SW 1271 (cell line): ENCODE measurements at places on chromosomes 1 and 21.

- DNase-seq = no peak
These were observed 12.2 kb upstream of the CD2 start for GRCh38 chr1:116741836-116742565.

DNA sequence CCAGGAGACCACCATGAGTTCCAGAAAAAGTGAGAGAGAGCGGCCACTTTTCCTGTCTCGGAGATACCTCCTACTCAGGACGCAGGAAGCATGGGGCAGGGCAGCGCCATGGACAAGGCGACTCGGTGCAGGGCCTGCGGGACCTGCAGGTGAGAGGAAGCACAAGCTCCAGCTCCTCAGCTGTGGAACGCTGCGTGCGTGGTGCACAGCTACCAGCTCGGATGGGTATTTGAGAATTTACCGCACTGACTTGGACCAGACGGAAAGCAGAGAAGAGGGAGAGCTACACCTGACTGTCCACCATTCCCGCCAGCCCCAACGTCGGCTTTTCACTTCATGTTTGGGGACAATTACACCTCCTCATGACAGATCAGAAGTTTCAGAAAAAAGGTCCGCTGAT lies 8.2 kb upstream of the CDK11A start:
- DNase-seq = no peak

- DNase-seq = no peak
These were observed 60.5 kb downstream of the RABGAP1L start for GRCh38 chr1:174219606-174220370.

DNA sequence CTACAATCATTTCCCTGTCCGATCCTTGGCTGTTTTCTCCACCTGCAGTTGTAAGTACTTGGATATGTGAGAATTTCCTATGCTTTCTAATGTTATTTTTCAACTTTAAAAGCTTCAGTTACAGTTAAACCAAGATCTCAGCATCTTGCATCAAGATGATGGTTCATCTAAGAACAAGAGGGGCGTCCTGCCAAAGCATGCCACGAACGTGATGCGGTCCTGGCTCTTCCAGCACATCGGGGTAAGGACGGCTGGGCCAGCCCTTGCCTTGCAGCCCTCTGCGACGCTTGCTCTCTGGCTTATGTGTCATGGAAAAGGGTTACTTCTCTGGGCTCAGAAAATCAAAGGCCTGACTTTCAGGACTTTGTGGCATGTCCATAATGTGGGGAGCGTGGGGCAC lies 46.8 kb downstream of the PKNOX1 start:
- DNase-seq = no peak

GRCh38 chr1:175823406-175823805 lies 80.0 kb upstream of the TNR start:
- no peak for DNase-seq

DNA sequence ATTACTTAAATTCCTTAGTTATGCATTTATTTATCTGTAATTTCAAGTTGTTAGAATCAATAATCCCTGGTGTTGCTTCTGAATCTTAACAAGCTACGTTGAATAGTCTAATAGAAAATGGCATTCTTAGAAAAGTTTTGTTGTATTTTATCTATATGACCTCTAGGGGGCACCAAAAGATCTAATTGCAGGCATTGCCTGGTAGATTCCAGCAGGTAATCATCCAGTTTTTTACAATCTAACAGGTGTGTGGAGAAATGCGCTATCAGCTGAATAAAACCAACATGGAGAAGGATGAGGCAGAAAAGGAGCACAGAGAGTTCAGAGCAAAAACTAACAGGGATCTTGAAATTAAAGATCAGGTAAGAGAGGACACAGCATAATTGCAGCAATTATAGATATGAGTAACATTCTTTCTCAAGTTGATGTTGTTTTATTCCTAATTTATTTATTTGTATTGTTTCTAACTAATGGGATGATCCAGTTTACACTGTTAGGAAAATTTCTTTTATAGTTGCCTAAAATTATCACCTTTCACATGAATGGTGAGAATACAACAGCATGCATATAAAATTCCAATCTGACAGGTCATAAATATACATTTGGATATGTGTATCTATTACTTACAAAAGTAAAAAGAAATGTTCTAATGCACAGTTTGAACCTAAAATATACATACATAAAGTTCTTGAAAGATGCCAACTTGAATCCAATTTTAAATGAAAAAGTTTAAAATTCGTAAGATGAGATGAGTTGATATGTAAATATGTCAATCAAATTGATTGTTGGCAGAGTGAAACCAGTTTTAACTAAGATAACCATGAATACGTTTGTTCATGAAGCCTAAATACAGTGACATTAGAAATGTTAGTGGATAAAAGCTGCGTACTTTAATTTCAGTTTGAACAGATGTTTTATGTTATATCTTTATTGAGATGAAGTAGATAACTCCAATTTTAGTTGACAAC lies 88.4 kb downstream of the SDCCAG8 start:
- peak; percentile 39 for DNase-seq

- no peak for DNase-seq
These were observed 130.8 kb downstream of the BRINP2 start for GRCh38 chr1:177301425-177302124.

DNA sequence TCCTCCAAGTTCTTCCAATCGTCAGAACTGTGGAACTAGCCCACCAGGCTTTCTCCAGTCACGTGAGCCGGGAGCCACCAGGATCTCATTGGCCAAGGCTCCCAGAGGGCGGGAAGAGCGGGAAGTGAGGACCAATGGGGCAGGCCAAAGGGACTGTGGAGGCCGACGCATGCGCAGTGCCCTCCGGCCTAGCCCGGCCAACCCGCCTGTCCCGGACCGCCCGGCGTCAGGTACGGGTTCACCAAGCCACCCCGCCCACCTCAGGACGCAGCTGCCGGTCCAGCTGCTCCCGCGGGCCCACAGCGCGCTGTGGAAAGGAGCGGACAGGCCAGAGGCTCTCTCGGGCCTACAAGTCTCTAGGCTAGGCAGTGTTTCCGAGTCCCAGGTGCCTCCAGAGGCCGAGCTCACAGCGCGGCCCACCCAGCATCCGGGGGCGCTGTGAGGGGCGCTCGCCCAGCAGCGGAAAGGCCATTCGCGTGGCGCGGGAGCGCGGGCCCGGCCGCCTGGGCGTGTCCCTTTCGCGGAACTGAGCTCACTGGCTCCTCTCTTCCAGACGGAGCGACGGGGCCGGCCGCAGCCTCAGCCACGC lies 10.9 kb downstream of the OR14I1 start:
- DNase-seq = no peak

- DNase-seq = no peak
These were observed 720.7 kb upstream of the CXADR start for GRCh38 chr21:16792101-16792500.

DNA sequence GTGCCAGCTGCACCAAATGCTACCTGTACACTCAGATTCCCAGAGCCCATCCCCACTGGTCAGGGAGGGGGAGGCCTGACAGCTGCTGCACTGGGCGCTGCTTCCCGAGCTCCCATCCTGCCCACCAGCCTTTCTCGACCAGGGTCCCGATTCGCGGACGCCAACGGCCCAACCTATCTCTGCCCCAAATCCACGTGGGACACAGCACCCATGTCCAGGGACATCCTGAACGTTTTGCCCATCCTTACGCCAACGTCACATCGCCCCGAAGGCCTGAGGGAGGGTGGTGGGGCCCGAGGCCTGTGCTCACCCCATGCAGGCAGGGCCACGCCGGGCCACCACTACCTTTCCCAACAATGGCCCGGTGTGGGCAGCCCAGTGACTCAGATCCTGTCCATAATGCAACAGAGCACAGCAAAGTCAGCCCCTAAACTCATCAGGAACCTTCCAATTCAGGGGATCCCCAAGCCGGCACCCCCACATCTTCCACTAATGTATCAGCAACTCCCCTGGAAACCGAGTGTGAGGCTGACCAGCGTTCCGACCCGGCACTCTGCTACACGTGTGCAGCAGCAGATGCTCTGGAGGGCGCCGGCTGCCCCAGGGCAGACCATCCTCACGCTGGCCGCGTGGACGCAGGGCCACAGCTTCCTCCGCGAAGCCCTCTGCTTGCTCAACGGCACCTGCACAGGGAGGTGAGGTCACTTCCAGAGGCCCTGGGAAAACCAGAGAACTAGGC lies 11.3 kb upstream of the TMEM240 start:
- DNase-seq = no peak

DNA sequence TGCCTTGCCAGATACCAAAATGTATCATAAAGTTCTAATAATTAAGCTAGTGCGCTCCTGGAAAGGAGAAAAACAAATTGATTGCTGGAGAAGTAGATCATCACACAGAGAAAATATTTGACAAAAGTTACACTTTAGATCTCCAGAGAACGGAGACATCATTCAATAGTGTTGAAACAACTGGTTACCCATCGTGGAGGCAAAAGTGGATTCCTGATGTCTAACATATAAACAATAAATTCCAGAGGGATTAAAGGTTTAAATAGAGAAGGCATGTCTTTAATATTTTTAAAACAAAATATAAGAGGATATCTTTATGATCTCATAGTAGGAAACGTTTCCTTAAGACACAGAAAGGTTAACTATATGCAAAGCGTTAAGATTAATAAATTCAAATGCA lies 41.0 kb downstream of the NRIP1 start:
- no peak for DNase-seq

- DNase-seq = no peak
These were observed 446.1 kb downstream of the SIPA1L2 start for GRCh38 chr1:232183802-232184201.

- DNase-seq = peak; percentile 79
These were observed 1.6 kb upstream of the KDF1 start for GRCh38 chr1:26961826-26962225.

DNA sequence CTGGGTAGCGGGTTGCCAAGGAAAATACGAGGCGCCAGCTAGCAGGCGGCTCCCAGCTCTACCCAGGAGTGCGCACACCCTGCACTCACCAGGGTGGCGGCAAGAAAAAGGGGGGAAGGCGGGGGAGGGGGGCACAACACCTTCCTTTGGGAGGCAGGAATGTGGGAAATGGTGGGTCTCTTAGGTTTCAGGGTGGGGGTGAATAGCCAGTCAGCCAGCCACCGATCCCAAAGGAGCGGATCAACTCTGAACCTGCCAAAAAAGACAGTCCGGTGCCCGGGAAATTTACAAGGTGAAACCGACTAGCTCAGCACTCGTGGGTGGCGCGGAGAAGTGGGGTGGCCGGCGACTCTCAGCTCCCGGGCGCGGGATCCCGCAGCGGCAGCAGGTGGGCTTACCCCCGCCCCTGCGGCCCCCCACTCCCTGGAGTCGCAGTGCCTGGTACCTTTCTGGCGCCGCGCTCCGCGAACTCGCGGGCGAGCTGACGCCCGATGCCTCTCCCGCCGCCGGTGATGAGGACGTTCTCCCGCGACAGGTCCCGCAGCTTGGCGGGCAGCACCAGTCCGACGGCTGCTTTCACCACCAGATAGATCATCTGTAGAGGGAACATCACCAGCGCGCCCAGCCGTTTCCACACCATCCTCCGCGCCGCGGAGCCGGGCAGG lies 1.2 kb downstream of the DHRS3 start:
- DNase-seq = no peak

- no peak for DNase-seq
These were observed 652 bp upstream of the GPX7 start for GRCh38 chr1:52601519-52601918.

DNA sequence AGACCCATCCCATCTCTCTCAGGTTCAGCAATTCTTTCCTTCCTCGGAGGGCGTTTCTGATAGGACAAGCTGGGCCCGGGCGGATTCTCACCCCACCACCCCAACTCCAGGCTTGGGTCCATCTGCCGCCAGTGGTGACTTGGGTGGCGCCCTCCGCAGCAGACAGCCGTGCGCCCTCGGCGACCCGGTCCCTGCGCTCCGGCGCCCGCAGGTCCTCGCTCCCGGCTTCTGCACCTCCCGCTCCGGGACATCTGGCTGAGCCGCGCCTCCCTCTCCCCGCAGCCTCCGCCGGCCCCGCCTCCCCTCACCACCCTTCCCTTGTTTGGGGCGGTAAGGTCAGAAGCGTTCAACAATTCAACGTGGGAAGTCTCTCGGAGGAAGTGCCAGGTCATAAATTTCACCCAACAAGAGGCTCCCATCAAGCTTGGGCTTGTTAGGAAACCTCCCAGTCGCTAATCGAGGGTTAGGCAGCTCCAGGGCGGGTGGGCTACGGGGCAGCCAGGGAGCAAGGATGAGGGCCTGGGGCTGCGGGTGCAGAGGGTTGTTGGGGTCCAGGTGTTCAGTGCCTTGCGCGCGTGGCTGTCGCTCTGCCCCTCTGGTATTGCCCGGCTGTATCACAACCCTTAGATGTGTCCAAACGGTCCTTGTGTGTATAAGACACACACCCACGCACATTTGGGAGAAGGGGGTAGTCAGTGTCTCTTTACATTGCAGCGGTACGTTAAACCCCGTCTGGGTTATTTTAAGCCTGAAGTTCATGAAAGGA lies 39.8 kb downstream of the OLIG1 start:
- no peak for DNase-seq

DNA sequence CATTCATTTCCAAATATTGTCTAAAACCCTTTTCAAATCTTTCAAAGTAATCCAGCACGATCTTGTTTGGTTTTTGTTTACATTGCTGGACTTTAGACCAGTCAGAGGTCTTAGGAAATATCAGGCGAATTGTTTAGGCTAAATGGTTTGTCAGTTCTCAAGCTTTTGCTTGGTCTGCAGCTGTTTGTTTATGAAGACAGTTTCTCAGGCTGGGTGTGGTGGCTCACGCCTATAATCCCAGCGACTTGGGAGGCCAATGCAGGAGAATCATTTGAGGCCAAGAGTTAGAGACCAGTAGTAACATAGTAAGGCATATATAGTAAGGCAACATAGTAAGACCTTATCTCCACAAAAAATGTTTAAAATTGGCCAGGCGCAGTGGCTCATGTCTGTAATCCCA lies 77.5 kb downstream of the DNTTIP2 start:
- DNase-seq = no peak

GRCh38 chr1:114094675-114095074 lies 59.0 kb downstream of the SYT6 start:
- no peak for DNase-seq

DNA sequence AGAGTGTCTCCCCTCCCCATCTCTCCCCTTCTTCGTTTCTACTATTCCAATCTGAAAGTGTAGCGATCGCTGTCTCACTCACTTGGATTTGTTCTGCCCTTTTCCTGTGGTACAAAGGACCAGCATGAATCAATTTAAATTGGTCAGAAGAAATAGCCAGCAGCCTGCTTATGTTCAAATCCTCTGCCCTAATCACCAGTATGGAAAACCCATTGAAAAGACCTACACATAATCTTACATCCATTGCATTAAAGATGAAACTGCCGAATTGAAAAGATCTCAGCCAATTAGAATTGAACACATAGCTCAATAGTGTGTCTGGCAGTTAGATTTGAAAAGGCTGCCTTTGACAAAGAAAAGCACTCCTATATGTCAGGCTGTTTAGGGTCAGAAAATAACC lies 122.6 kb downstream of the TNNI3K start:
- DNase-seq = no peak

DNA sequence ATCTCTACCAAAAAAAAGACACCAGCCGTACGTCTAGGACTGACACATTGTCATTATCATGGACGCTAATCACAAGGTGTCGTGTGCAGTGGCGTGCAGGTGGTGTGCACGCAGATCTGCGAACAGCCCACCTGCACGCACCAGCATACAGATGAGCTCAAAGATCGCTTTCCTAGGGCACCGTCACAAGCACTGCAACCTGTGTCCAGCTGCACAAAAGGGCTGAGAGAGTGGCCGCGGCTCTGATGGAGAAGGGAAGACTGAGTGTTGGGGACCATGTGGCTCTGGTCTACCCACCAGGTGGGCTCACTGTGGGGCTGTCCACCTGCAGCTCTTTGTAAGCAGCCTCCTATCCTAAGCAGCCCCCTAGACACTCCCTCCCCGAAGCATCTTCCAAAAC lies 50.9 kb downstream of the S100B start:
- DNase-seq = no peak
